ENCODE measurements at places on chromosomes 13 and 19.

GRCh38 chr19:3608750-3609322 lies 2.2 kb upstream of the TBXA2R start:
- peak overlapping the region; percentile 90 for H3K27ac ChIP-seq
- no peak overlapping the region for H3K4me3 ChIP-seq
- peak; percentile 83 for DNase-seq
- H3K4me1 ChIP-seq, result peaks cover 46% of the 10 kb centered on the region

- no peak overlapping the region for H3K27ac ChIP-seq
- no peaks in the 10 kb centered on the region for H3K36me3 ChIP-seq
- DNase-seq, result no peak
- H3K27me3 ChIP-seq, result no peaks in the 10 kb centered on the region
Observed at GRCh38 chr13:94481941-94482340, 2.5 kb upstream of the DCT start.

DNA sequence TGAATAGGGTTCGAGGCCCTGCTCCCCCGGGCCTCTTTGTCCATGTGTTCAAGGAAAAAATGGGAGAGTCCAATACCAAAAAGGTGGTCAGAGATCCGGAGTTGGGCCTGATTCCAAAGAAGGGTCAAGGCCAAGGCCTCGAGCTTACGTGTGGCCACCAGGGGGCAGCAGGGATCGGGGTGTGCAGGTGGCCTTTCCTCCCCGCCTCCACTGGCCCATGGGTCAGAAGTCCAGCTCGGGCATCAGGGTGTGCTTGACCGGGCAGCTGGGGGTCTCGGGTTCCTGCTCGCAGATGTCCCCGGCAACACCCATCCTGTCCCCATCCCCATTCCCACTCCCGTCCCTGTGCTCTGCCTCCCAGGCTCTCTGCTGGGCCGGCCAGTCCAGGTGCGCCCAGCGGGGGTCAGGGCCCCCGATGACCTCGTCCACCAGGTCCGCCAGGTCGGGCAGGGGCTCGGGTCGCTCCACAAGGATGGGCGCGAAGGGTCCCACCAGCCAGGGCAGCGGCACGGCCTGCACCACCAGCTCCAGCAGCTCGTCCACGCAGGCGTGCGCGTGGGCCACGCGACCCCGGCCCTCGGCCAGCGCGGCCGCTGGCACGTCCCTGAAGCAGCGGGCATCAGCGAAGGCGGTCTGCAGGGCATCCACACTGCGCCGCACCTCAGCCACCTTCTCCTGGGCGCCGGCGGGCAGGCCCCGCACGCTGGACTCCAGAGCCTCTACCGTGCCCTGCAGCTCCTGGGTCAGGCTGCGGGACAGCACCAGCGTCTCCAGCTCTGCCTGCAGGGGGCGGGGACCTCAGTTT lies 5.2 kb upstream of the PLIN4 start:
- peak; percentile 79 for DNase-seq
- H3K36me3 ChIP-seq, result no peaks in the 10 kb centered on the region
- H3K4me1 ChIP-seq, result no peaks in the 10 kb centered on the region
- H3K27me3 ChIP-seq, result no peaks in the 10 kb centered on the region
- H3K27ac ChIP-seq, result no peak overlapping the region

DNA sequence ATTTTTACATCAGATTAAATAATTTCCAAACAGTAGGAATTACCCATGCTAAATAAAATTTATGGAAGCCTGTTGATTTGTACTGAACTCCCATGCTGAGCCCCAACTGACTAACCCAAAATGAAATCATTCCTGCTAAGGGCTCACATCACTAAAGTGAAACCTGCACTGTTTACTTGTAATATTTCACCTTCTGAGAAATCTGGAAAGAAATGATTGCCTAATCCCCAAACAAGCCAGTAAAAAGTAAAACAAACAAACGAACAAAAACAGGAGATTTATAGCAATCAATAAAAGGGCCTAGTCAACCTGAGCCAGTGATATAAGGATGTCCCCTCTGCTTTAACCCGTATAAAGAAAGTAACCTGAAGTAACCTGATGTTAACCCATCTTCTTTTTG lies 1599.8 kb downstream of the OLFM4 start:
- H3K36me3 ChIP-seq, result no peaks in the 10 kb centered on the region
- no peaks in the 10 kb centered on the region for H3K4me1 ChIP-seq
- H3K27me3 ChIP-seq, result no peaks in the 10 kb centered on the region
- DNase-seq, result no peak

DNA sequence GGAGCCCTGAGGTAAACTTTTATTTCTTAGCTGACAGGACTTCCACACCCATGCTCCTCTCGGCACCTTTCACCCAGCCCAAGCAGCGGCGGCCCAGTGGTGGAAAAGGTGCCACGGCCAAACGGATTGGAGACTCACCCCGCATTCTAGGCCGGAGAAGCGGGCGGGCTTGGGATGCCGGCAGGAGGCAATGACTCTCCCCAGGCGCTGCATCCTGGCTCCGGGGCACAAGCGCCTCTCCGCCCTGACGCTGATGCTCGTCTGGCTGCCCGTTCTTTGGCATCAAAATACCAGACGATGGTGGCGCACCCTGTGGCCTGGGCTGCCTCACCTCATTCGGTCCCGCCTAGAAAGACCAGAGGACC lies 6.7 kb upstream of the ZNF606 start:
- peak overlapping the region; percentile 25 for H3K4me3 ChIP-seq
- no peaks in the 10 kb centered on the region for H3K27me3 ChIP-seq
- no peak for DNase-seq
- no peak overlapping the region for H3K27ac ChIP-seq
- peaks cover 22% of the 10 kb centered on the region for H3K36me3 ChIP-seq
- peaks cover 3% of the 10 kb centered on the region for H3K4me1 ChIP-seq

DNA sequence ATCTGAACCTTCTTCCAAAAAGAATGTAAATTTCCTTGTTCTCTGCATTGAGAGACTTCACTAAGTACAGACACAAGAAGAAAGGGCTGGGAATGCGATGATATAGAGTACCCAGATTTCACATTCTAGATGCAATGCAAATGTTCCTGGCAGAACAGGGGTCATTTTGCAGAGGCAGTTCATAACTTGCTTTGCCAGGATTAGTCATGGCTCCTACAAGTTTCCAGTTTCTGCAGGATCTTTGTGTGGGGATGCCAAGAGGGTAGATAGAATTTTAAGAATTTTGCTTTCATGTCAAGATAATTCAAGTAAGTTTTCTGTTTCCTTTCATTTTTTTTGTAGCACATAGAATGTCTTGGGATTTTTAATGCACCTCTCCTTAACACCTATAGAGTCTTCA lies 181.2 kb downstream of the FGF9 start:
- H3K4me3 ChIP-seq, result no peak overlapping the region
- DNase-seq, result no peak

DNA sequence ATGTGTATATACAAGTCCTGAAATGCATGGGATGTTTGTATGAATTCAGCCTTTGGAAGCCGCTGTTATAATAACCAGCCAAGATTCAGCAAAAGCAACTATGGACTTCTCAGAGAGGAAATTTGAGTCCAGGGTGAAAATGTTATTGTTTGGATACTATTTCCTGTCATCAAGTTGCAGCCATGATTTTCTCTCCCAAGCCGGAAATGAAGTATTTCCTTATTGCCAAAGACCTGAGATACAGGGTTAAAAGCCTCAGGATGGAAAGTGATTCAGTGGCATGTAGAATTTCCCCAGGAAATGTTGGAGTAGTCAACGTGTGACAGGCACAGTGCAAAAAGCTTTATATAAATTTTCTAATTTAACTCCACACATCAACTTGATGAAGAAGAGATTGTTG lies 133.9 kb downstream of the IRS2 start:
- DNase-seq, result no peak
- no peak overlapping the region for H3K4me3 ChIP-seq
- H3K27me3 ChIP-seq, result no peaks in the 10 kb centered on the region

DNA sequence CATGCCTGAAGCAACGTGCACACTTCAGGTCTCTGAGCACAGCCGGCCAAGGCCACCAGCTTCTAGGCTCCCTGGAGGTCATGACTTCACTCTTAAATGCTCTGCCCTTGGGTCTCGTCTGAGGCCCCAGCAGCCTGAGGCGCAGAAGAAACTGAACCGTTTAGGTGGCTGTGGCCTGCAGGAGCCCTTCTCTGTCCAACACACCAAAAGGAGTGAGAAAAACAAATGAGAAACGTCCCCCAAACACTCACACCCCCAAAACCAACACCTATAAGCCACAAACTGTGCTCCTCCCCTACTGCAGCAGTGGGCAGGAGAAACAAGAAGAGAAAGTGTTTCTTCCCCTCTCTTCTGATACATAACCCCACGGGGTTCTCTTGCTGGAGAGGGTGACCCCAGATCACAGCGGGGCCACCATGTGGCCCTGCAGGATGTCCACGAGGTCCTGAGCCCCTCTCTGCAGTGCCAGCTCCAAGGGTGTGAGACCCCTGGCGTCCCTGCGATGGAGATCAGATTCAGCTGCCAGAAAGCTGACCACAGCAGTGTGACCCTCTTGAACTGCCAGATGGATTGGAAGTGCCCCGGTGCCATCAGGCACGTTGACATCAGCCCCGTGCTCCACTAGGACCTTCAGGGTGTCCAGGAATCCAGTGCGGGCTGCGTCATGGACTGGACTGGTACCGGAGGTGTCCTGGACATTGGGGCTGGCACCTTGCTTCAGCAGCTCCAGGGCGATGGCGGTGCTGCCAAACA lies 1.0 kb upstream of the KRI1 start:
- no peak for DNase-seq
- peaks cover 42% of the 10 kb centered on the region for H3K4me1 ChIP-seq
- peak overlapping the region; percentile 93 for H3K27ac ChIP-seq
- H3K27me3 ChIP-seq, result no peaks in the 10 kb centered on the region
- H3K36me3 ChIP-seq, result peaks cover 3% of the 10 kb centered on the region
- peak overlapping the region; percentile 92 for H3K4me3 ChIP-seq

- no peak overlapping the region for H3K4me3 ChIP-seq
- DNase-seq, result no peak
- no peaks in the 10 kb centered on the region for H3K27me3 ChIP-seq
- H3K27ac ChIP-seq, result no peak overlapping the region
- no peaks in the 10 kb centered on the region for H3K4me1 ChIP-seq
- H3K36me3 ChIP-seq, result no peaks in the 10 kb centered on the region
Observed at GRCh38 chr13:93118081-93118615, 108.5 kb upstream of the GPC6 start.

- peak overlapping the region; percentile 37 for H3K4me3 ChIP-seq
- DNase-seq, result peak; percentile 81
- H3K27ac ChIP-seq, result no peak overlapping the region
Observed at GRCh38 chr13:67224148-67224846, 5.8 kb downstream of the PCDH9 start.

DNA sequence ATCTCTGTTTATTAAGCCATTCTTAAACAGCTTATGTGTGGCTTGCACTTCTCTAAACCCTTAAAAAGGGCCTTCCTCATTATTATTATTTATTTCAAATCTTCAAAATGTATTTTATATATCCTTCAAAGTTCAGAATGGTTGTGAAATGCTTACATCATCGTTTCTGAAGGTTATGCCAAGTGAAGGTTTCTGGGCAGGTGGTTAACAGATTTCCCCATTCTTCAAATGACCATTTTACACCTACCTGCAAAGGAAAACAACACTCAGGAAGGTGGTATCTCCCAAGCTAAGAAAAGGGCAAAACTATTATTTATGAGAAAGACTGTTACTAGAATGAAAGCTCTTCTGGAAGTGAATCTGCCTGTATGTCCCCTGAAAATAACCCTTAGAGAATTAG lies 191.6 kb downstream of the SHISA2 start:
- no peak for DNase-seq
- H3K4me1 ChIP-seq, result no peaks in the 10 kb centered on the region
- no peak overlapping the region for H3K27ac ChIP-seq
- no peak overlapping the region for H3K4me3 ChIP-seq
- H3K36me3 ChIP-seq, result no peaks in the 10 kb centered on the region
- no peaks in the 10 kb centered on the region for H3K27me3 ChIP-seq

- no peaks in the 10 kb centered on the region for H3K36me3 ChIP-seq
- H3K4me1 ChIP-seq, result peaks cover 93% of the 10 kb centered on the region
- no peaks in the 10 kb centered on the region for H3K27me3 ChIP-seq
- peak overlapping the region; percentile 80 for H3K27ac ChIP-seq
- DNase-seq, result no peak
- H3K4me3 ChIP-seq, result no peak overlapping the region
Observed at GRCh38 chr13:97238432-97238831, 16.3 kb downstream of the MBNL2 start.

- H3K36me3 ChIP-seq, result no peaks in the 10 kb centered on the region
- no peaks in the 10 kb centered on the region for H3K27me3 ChIP-seq
- DNase-seq, result no peak
- no peak overlapping the region for H3K4me3 ChIP-seq
Observed at GRCh38 chr13:76634431-76635191, 251.6 kb downstream of the KCTD12 start.

DNA sequence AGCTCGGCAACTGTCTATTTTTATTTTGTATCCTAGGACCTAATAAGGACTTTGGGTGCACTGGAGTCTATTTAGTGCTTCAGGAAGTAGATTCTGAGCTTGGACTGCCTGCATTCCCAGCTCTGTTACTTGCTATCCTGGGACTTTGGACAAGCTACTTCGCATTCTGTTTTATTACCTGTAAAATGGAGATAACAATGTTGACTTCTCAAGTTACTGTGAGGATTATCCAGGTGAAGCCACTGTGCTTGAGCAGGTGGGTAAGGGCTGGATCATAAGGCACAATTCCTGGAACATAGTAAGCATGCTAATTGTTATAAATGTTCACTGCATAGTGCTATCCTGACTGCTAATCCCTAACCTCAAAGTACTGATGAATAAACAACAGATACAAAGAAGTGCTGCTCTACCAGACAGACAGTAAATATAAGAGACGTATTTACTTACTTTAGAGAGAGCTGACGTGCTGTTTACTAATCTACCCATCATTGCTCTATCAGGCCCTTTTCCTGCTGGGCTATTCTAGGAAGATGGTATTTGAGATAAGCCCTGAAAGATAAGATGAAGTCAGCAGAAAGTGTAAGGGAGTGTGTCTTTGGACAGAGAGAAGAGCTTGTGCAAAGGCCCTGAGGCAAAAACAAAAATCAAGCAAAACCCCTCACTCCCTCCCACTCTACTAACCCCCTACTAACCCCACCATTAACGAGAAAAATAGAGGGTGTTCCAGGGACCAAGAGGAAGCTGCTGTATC lies 50.8 kb upstream of the FLT1 start:
- no peak overlapping the region for H3K4me3 ChIP-seq
- no peaks in the 10 kb centered on the region for H3K27me3 ChIP-seq
- no peak overlapping the region for H3K27ac ChIP-seq
- DNase-seq, result no peak
- no peaks in the 10 kb centered on the region for H3K4me1 ChIP-seq

All from upper lobe of left lung (tissue), 6 donors.